ENCODE measurements at places on chromosomes 3 and 15.

DNA sequence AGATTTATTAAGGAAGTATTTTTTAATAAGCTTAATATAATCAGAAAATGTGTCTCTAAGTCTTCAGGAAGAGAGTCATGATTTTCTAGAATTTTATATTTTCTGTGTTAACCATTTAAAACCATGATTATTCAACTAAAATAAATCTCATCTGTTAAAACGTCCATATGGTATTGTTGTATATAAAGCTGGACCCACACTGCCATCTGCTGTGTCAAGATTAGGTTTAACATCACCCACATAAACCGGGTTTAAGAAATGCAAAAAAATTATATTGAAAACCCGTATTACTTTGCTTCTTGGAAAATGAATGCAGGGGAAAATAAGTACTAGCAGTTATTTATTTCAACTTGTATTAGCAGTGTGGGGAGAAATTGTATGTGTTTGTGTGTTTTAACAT lies 9.5 kb upstream of the CCDC66 start:
- no peak for DNase-seq

- peak; percentile 2 for DNase-seq
Measured at GRCh38 chr3:194255252-194256039, 95.7 kb downstream of the CPN2 start.

- no peak for DNase-seq
Measured at GRCh38 chr15:66721501-66721937, 19.5 kb downstream of the SMAD6 start.

DNA sequence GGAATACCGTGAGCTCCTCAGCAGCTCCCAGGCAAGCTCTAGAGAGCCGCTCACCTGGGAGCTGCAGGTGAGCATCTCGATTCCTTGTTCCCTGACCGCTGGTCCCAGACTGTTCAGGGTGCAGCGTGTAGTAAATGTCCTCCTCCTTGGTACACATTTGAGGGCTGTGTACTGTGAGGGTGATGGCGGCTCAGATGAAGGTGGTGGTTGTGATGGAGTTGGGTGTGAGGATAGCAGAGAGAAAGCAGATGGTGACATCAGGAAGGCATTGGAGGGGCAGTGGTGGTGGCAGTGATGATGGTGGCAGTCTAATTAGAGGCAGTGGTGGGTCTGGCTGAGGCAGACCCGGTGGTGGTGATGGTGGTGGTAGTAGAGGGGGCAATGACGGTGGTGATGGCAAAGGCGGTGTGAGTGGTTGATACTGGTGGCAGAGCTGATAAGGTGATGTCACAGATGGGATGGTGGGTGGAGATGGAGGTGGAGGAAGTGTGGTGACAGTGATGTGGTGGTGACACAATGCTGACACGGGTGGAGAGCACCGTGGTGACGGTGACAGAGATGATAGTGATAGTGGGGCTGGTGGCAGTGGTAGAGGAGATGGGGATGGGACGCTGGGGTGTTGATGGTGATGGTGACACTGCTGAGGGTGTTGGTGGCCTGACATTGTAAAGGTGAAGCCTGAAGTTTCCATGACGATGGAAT lies at the start of gene DNAJB8:
Gene DNAJB8 (minus strand): TSS at position 51 of the 702 bp plus-strand sequence. CDS start 3,645 bp downstream, outside the sequence.
- DNase-seq, result no peak

DNA sequence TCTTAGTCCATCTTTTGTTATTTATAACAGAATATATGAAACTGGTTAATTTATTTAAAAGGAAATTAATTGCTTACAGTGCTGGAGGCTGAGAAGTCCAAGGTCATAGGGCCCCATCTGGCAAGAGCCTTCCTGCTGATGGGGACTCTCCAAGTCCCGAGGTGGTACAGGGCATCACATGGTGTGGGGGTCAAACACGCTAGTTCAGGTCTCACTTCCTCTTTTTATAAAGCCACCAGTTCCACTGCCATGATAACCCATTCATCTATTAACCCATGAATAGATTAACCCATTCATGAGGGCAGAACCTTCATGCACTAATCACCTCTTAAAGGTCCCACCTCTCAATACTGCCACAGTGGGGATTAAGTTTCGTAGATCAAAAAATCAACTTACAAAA lies 659.3 kb downstream of the NAALADL2 start:
- DNase-seq, result no peak

Data from stimulated activated CD8-positive, alpha-beta memory T cell treated with anti-CD3 and anti-CD28 coated beads, Interleukin-15, amount 100 ng/mL, for 1 hour (primary cell).